ELR (cell line): ENCODE measurements at places on chromosomes 6 and 20.
A peak's percentile ranks its signal among the peaks of the same experiment; 100 is the strongest.

DNA sequence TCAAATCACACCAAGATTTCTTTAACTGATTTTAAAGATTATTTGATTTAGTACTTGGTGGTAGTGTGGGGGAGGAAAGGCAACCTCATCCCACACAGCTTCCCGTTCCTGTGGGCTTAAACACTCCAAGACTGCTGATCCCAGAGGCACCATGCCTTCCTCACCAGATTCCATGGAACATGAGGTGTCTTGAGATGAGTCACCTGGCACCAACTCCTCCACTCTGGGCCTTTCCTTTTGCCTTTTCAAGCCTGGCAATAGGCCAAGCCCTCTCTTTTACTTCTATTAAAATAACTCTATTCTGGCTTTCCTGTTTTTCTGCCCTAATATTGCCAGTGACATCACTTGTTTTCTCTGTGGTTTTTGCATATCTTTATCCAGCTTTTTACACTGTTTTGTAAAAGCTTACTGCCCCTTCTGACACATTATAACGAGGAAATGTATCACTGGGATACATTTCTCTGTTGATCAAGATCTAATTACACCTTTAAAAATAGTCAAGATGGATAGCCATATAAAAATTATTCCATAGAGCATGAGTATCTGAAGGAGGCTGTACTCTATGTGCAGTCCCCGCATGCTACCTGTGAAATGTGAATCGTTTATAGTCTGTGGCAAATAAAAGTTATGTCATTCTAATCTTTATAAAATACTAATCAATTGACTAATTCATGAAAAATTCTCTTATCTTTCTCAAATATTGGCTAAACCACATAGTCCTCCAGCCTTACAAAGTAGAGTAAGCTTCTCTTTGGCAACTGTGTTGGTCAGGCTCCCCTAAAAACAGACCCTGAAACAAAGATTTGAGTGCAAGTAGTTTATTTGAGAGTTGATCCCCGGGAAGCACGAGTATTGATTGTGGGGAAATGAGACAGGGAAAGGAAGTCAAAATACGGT is 257.8 kb upstream of the KCNQ5 start:
- peak; percentile 98 for DNase-seq

- DNase-seq: no peak
Observed at GRCh38 chr6:818196-818595, 125.3 kb upstream of the EXOC2 start.

DNA sequence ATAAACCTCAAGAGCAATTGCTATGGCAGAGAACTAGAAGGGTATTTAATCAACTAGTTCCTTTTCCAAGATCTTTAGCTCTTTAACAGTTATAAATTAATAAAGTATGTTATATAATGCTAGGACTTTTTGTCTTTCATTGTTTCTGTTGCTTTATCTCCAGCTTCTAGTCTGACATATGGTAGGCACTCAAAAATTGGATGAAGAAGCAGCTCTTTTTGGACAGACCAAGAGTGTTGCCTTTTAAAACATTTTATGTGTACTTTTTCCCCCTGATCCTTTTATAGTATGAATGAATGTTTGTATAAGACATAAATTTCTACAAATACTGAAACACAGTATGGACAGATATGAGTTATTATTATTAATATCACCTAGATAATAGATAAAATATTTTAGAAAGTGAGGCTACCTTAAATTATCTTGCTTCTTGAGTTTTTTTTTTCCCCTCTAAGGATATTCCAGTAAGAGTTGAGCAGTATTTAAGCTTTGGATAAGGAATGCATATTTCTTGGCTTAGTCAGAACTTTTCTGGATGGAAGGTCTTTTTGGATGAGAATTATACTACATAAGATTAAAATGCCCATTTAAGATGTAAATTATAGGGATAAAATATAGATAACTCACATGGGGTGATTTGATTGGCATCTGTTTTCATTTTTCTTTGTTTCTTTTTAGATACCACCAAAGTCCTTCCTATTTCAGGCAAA is 16.6 kb downstream of the LAMA2 start:
- no peak for DNase-seq

- DNase-seq: no peak
Observed at GRCh38 chr6:132506869-132507808, 5.8 kb downstream of the STX7 start.
